WTC11 (cell line): ENCODE measurements at places on chromosomes 5 and 9. TPM values are rescaled to one million over a fixed set of nuclear protein-coding genes. Genes with fewer than 3 reads are reported as not detected.
A peak's percentile ranks its signal among the peaks of the same experiment; 100 is the strongest.

DNA sequence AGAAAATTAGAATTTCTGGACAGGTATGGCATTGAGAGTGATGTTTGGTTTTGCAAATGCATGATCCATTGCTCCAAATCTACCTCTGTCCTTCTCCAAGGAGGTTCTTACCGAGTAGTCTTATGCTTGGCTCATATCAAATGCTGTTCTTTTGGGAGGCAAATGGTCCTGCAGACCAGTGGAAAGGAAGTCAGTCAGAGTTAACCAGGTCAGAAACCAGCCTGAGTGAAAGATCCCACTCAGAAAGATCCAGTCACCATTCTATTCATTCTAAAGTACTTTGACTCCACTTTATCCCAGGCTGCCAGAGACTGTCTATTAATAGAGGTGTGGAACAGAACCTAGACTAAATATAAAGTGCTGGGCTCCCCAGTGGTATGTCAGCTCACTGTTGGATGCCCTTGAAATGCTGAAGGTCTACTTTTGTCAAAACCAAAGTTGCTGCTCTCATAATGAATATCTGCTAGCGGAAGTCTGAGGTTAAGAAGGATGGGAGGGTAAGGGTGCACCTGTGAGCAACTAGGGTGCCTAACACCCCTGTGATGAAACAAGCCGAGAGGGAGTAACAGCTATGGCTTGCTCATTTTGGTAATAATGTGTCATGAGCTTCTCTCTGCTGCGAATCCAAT, 302.2 kb downstream of the ZNF608 start:
- no peak for DNase-seq

GRCh38 chr9:29066141-29066640, 1492.9 kb upstream of the C9orf72 start:
- DNase-seq = no peak

DNA sequence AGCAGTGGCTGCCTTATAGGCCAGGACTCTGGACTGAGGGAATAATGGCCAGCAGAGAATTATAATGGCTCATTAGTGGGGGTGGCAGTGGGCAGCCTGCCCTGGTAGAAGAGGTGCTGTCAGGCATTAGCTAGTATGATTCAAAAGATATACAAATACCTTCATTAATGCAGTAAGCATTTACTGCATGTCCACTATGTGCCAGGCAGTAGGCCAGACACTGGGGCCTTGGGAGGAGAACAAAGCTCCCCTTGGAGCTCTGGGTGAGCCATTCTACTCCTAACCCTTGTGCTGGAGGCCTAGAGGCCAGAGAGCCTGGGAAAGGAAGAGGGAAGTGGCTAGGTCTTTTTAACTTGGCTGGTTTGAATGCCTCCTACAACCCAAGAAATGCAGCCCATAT, 2.0 kb upstream of the GARNL3 start:
- no peak for DNase-seq

DNA sequence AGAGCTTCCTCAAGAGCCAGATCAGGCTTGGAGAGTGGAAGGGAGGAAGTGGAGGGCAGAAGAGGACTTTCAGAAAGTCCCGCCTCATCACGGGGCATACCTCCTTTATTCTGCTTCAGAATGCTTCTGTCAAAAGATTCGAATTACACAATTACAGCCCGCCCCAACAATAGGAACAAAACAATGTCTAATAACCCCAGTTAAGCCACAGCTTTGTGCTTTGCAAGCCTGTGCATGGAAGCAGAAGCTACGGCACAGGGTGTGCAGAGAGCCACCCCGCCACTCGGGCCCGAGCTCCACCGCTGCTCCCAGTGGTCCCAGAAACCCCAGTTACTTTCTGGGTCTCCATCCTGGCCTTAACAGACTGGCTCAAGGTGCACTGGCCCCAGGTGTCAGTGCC, 23.5 kb downstream of the HNRNPH1 start:
- DNase-seq = no peak

DNA sequence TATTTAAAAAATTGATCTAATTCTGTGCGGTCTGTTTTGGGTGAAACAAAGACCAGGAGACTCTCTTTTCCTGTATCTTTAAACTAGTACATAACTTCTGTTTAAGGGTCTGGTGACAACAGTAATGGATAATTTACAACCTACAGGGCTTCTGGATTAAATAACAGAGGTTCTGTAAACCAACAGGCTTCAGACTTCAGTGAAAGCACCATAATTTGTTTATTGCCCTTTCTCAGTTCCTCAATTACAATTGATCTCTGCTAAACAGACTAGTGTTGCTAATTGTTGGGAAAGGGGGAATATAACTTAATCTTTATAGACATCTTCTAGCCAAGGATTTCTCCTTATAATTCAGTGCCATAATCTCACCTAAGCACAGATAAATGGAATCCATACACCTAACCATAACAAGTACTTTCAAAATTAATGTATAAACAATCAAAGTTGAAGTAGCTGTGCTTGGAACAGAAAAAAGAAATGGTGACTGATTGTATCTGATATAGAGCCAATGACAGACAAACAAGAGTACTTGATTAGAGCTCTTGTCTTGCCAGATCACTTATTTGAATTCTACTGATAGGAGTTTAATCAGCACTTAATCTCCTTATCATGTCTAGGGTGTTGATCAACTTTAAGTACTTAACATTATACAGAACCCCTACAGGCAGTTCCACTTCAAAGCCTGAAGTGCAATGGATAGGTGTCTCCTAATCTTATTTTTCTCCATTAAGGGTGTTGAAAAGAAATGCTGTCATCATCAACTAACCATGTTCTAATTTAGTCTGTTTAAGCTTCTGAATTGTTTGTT, 536.0 kb downstream of the NR2F1-AS1 start:
- no peak for DNase-seq

- DNase-seq = no peak
These were observed 41.9 kb upstream of the TESK1 start for GRCh38 chr9:35562895-35563780.

- no peak for DNase-seq
These were observed 185.0 kb downstream of the NR2F1-AS1 start for GRCh38 chr5:93395971-93396379.

GRCh38 chr9:89519366-89519805, 21.5 kb upstream of the SEMA4D start:
- DNase-seq = no peak

GRCh38 chr5:38751103-38751502, 94.7 kb upstream of the OSMR start:
- DNase-seq = peak; percentile 39

- no peak for DNase-seq
These were observed 64.9 kb upstream of the TLE1 start for GRCh38 chr9:81754245-81754644.

DNA sequence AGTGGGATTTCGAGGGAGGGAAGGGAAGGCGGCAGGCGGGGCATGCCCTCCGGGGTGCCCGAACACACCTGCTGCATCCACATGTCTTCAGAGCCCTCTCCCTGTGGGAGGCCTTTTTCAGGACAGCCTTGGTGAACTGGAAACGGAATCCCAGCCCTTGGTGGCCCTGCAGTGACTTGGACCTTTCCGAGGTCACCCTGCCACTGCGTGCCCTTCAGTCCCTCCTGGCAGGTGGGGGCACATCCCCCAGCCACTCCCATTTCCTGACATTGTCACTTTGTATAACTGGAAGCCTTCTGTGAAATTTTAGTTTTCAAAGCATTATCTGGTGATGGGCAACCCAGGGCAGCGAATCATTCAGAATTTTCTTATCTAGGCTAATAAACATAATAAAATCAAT, 11.0 kb upstream of the AHRR start:
- no peak for DNase-seq

DNA sequence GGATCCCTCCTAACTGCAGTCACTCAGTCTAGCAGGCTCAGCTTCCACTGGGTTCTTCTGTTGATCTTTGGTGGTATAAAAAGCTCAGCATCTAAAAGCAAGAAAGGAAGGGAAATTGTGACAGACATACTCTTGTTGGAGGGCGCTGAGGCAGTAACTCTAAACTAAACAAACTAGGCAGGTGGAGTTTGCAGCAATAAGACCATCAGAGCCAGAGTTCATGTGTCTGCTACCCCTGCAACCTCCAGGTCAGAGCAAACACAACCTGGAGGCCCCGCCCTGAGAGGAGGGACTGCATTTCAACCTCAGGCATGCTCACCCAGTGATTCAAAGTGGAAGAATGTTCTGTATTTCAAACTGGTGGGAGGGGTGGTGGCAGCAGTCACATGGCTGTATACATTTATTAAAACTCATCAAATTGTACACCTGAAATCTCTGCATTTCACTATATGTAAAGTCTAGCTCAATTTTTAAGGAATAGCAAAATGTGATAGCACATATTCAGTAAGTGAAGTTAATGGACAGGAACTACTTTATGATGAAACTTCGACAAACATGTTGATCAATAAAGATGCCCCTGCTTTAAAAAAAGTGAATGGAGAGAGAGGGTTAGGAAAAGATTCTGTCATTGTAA, 7.1 kb downstream of the ACTL7A start:
- no peak for DNase-seq

- no peak for DNase-seq
These were observed 46.9 kb upstream of the TCERG1 start for GRCh38 chr5:146400201-146400600.

DNA sequence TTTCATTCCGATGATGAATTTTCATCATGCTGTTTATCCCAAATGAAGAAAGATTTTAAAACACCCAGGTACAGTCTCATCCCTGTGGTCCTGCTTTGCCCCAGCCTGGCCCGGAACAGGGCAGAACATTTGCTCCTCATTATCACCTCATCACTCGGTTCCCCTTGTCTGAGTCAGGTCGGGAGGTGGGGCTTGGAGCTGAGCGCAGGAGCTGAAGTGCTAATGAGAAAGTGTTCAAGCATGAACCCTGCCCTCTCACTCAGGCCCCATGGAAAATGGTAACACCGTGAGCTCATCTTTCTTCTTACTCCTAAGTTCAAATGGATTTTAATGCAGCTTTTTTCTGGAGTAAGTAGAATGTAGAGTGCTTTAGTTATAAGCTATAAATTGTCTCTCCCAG, 466.2 kb downstream of the KDM4C start:
- DNase-seq = no peak

DNA sequence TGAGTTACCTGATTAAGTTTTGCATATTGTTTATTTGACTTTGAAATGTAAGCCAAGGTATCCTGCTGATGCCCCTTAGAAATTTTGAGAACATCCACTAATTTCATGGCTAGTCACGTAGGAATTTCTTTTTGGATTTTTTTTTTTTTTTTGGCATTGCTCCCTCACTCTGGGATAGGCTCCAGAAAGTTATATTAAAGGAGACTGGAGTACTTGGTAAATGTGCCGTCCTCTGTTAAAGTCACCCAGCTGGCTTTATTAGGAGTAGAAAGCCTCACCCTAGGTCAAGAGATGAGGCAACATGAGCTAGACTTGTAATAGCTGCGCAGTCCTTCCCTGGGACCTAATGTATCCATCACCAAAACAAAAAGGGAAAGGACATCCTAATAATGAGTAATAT, 3.1 kb downstream of the KCTD16 start:
- DNase-seq = no peak

DNA sequence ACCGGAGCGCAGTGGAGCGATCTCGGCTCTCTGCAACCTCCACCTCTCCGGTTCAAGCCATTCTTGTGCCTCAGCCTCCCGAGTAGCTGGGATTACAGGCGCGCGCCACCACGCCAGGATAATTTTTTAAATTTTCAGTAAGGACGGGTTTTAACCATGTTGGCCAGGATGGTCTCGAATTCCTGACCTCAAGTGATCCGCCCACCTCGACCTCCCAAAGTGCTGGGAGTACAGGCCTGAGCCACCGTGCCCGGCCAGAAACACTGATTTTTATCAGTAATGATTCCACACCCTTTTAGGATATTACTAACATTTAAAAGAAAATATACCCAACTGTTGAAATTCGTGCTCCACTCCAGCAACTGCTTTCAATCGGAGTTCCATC, 464 bp upstream of the FAM151B start:
- no peak for DNase-seq

DNA sequence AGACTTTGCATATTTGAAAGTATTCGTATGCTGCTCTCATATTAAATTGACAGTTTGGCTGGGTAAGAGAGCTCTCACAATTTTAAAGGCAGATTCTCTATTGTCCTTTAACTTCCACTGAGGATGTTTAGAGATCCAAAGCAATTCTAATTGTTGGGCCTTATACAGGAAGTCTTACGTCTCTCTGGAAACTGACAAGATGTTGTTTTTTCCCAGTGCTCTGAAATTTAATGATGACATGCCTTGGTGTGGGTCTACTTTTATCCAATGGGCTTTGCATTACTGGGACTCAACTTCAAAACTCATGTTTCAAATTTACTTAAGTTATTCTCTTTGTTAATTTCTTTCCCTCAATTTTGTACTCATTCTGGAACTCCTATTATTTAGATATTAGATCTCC, 191.5 kb downstream of the SNX18 start:
- no peak for DNase-seq

- no peak for DNase-seq
These were observed 157.0 kb downstream of the C9orf152 start for GRCh38 chr9:110050925-110051355.

GRCh38 chr9:124392871-124393460, 22.3 kb downstream of the PSMB7 start:
- peak; percentile 30 for DNase-seq

- no peak for DNase-seq
These were observed 54.7 kb downstream of the BASP1 start for GRCh38 chr5:17272111-17272510.

DNA sequence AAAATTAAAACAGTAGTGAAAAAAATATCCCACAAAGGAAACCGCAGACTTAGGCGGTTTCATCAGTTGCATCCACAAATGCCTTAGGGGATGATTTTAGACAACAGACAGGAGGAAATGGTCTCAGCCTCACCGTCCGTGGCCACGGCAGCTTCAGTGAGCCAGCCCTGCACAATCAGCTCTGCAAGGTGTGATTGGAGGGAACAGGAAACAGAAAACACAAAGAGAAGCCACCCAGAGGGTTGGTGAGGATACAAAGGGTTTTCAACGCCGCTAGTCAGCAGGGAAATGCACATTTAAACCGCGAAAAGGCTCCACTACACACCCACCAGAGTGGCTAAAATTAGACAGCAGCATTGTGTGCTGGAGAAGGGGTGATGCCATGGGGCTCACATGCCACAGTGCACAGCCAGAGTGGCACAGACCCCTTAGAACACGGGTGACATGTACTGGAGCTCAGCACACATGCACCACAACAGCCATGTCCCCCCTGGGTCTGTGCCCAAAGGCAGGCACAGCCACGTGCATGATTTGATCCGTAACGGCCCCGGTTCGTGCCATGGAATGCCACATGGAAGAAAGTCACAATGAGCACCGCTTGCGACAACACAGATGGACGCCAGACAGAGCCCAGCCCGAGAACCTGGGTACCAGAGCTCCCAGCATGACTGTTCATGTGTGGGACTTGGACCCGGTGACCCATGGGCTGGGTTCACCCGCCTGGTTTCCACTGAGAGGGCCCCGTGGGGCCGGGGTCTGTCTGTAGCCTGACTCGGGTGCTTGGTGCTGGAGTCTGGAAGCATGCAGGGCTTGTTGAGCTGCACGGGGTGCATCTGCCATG, 18.3 kb upstream of the TERT start:
- DNase-seq = no peak

The GABRA6 gene
- not detected in 3 replicates for total RNA-seq

The SV2C gene
- total RNA-seq = 0.05 to 0.09 TPM (median 0.07 TPM) in 3 replicates

The DNAJC25 gene
- 6.1 to 7.4 TPM (median 6.8 TPM) in 3 replicates for total RNA-seq

The ADAMTS12 gene
- total RNA-seq = 10.2 to 13.5 TPM (median 11.5 TPM) in 3 replicates

The CCDC183 gene
- total RNA-seq = 1.7 to 2.1 TPM (median 2.0 TPM) in 3 replicates

The NIPAL4 gene
- total RNA-seq = 0.11 TPM in 1 of 3 replicates, not detected in the others

The SH3PXD2B gene
- 52.2 to 64.1 TPM (median 57.4 TPM) in 3 replicates for total RNA-seq

The SLC4A9 gene
- 0.37 to 0.76 TPM (median 0.50 TPM) in 3 replicates for total RNA-seq

The GADD45G gene
- 10.6 to 13.9 TPM (median 13.5 TPM) in 3 replicates for total RNA-seq
